ENCODE measurements at places on chromosomes 16 and 17. TPM values are rescaled to one million over a fixed set of nuclear protein-coding genes. Genes with fewer than 3 reads are reported as not detected.
A peak's percentile ranks its signal among the peaks of the same experiment; 100 is the strongest.

ZFHX3 gene
- 22.4 TPM for total RNA-seq

DNA sequence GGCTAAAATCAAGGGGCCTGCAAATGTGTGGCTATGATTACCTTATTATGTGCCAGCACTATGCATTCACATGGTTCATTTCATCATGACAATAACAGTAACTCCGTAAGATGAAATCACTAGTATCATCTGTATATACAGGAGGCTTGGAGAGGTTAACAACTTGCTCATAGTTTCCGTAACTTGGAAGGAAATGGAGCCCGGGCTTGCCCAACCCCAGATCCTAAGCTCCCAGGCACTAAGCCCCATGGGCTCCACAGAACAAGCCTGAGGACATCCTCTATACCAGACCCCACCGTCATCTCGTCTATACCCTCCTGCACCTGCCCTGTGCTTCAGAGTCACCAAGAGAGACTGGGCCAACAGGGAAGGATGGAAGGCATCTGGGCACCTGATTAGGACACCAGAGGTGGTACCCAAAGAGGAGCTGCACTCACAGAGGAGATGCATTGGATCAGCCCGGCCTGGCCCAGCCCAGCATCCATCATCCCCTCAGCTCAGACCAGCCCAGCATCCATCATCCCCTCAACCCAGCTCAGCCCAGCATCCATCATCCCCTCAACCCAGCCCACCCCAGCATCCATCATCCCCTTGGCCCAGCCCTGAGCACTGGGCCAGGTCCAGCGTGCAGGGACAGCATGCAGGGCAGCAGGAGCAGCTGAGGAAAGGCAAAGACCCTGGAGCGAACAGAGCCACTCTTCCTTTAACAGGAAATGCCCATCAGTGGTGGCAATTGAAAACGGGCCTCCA, 28.5 kb downstream of the NSMCE1 start:
- no peaks in the 10 kb centered on the region for H3K27me3 ChIP-seq
- peaks cover 93% of the 10 kb centered on the region for H3K4me1 ChIP-seq
- H3K27ac ChIP-seq, result peak overlapping the region; percentile 95
- DNase-seq, result peak; percentile 17
- H3K36me3 ChIP-seq, result no peaks in the 10 kb centered on the region

- H3K27me3 ChIP-seq, result peaks cover 20% of the 10 kb centered on the region
- peaks cover 32% of the 10 kb centered on the region for H3K4me1 ChIP-seq
- DNase-seq, result peak; percentile 86
- H3K36me3 ChIP-seq, result peaks cover 24% of the 10 kb centered on the region
Observed at GRCh38 chr17:44007346-44008204, 3.2 kb downstream of the NAGS start.

DNA sequence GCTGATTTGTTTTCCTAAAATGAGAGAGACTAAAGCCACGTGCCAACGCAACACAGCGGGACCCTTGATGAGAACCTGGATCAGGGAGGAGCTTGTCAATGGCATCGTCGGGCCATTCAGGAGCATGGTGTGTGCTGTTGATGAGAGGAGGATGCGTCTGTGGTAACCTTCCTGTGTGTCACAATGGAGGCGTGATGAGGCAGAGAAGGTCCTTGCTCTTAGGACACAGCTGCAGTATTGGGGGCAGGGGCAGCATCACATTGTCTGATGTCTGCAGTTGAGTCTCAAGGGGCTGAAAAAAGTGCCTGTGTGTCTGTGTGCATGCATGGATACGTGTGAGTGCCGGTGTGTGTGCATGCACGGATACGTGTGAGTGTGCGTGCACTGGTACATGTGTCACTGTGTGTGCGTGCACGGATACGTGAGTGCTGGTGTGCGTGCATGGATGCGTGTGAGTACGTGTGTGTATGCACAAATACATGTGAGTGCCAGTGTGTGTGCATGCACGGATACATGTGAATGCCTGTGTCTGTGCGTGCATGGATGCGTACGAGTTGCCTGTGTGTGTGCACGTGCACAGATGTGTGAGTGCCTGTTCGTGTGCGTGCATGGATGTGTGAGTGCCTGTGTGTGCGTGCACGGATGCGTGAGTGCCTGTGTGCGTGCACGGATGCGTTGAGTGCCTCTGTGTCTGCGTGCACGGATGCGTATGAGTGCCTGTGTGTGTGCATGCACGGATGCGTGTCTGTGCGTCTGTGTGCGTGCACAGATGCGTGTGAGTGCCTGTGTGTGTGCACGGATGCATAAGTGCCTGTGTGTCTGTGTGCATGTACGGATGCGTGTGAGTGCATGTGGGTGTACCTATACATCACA, 39.3 kb downstream of the BAIAP2 start:
- peak; percentile 55 for DNase-seq
- H3K36me3 ChIP-seq, result peaks cover 10% of the 10 kb centered on the region
- H3K4me3 ChIP-seq, result no peak overlapping the region

DNA sequence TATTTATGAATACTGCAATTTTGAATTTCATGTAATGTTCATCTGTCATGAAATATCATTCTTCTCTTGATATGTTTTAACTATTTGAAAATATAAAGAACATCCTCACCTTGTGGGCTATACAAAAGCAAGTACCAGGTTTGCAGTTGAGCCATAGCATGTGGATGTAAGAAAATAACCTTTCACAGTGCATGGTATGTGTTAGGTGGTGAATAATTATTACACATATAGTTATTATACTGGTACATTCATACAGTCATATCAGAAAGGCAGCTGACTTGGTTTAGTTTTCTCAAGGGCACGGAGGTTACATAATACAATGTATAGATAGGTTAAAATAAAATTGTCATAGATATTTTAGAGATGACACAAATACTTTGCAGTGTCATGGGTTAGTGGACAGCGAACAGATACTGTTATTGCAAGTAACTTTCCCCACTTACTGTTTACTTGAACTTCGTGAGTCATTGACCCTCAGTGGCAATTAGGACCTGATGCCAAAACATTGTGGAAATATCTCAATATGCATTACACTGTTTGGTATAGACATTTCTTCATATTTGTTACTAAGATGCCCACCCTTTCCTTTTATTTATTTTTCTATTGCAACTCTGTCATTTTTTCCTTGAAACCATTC, 445.4 kb upstream of the GOT2 start:
- DNase-seq, result no peak
- no peaks in the 10 kb centered on the region for H3K4me1 ChIP-seq
- H3K36me3 ChIP-seq, result no peaks in the 10 kb centered on the region
- no peak overlapping the region for H3K27ac ChIP-seq
- no peak overlapping the region for H3K4me3 ChIP-seq
- H3K27me3 ChIP-seq, result no peaks in the 10 kb centered on the region

DNA sequence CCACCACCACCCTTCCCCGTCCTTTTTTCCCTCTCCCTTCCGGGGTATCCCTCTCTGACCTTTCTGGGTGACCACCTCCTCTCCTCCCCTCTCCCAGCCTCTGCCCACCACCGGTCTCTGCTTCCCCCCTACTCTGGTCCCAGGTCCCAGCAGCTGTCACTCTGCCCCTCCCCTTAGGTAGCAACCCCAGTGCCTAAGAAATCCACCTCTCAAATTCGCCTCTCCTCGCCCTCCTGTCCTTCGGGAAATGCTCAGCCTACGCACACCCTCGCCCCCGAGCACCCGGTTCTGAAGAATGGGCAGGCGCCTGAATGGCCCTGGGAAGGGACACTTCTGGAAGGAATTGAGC, 775 bp upstream of the SP6 start:
- peaks cover 49% of the 10 kb centered on the region for H3K27me3 ChIP-seq
- peak overlapping the region; percentile 71 for H3K27ac ChIP-seq
- peaks cover 26% of the 10 kb centered on the region for H3K4me1 ChIP-seq
- peak overlapping the region; percentile 50 for H3K4me3 ChIP-seq

GRCh38 chr17:8800656-8801055, 1.5 kb upstream of the MFSD6L start:
- H3K27me3 ChIP-seq, result peaks cover 2% of the 10 kb centered on the region
- no peaks in the 10 kb centered on the region for H3K4me1 ChIP-seq
- no peaks in the 10 kb centered on the region for H3K36me3 ChIP-seq

Data from upper lobe of left lung (tissue), 6 donors.